ENCODE measurements at places on chromosomes 6 and 20. TPM values are rescaled to one million over a fixed set of nuclear protein-coding genes. Genes with fewer than 3 reads are reported as not detected.

MYO6 gene
- 72.2 TPM for total RNA-seq

- DNase-seq: no peak
These were observed 328.2 kb downstream of the PHF3 start for GRCh38 chr6:63963769-63964315.

UBE2C gene
- 33.0 TPM for total RNA-seq

RNGTT gene
- 23.9 TPM for total RNA-seq

DNA sequence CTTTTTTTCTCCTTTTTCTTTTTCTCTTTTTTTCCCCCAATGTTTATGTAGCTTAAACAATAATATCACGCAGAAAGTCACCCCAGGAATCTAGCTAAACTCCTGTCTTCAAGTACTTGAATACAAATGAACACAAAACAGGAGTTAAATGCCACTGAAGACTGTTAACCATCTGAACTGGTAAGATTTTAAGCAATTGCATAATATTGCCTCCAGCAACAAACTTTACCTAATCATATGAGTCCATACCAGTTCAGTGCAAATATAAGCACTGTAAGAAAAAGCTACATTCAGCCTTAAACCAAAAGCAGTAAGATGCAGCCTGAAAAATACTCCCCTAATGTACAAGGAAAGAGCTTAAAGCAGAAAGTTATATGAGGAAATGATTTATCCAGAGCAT is 173.9 kb upstream of the TFAP2D start:
- DNase-seq: no peak

SMLR1 gene
- total RNA-seq: not detected

ACTR5 gene
- total RNA-seq: 10.1 TPM

RBL1 gene
- total RNA-seq: 4.9 TPM

DNA sequence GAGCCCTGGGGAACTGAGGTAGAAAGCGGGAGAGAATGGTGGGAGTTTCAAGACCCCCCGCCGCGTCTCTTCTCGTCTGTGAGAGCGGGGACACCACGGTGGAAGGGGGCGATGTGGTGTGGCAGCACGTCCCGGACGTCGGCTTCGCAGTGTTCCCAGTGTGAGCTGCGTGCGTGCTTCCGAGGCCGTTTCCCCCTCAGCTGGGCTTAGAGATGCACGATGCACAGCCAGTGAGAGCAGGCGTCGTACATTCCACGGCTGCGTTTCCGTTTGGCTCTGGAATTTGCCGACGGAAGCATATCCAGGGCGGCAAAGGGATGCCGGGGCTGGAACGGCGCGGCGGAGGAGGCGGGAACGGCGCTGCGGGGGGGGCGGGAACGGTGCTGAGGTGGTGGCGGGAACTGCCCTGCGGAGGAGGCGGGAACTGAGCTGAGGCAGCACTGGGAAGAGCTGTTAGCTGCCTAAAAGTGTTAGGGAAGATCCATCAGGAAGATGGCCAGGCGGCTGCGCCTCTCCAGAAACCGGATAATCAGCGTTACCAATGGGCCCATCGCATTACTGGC is 37.7 kb downstream of the KIF25 start:
- DNase-seq: no peak

DNA sequence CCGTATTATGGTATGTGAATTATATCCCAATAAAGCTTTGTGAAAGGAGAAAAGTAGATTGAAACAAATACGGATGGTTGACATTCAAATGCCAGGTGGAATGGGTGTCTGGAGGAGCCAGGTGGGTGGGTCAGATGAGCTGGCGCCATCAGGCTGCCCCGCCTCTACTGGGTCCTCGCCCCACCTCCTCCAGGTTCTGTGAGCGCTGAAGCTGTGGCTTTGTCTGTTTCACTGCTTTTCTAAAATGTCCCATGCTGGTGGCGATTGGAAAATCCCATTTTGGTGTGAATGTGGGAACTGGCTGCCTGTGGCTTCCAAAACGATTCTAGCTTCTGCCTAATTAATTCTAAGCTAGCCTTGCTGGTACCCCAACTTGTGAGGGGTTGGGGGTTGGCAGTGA is 16.5 kb downstream of the DUSP22 start:
- DNase-seq: no peak

Measured in glutamatergic neuron (in vitro differentiated cells).